ENCODE measurements at places on chromosomes 7 and 10.

GRCh38 chr10:91422915-91423314, 12.8 kb downstream of the HECTD2 start:
- DNase-seq = no peak

DNA sequence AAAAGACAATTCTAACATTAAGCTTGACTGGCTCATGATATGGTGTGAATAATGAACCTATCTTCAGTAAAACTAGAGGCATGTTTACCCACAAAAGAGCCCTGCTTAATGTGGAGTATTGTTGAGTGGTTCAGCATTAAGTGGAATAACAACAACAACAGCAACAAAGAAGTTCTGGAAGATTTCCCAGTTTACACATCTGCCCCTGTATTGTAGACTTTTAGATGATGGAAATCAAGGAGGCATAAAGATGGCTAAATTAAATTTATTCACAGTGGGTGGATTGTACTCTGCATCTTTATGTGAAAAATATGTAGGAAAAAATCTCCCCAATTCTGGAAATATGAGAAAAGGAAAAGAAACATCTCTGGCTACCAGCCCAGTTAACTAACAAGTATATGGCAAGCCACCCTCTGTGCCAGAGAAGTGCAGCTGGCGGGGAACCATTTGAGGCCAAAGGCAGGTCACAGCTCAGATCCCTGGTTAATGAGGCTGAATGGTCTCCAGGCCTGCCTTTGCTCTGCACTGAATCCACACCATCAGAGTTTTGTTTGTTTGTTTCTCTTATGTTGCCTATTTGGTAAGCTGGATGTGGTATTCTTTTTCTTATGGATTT, 186.0 kb downstream of the SEMA3D start:
- DNase-seq = no peak

DNA sequence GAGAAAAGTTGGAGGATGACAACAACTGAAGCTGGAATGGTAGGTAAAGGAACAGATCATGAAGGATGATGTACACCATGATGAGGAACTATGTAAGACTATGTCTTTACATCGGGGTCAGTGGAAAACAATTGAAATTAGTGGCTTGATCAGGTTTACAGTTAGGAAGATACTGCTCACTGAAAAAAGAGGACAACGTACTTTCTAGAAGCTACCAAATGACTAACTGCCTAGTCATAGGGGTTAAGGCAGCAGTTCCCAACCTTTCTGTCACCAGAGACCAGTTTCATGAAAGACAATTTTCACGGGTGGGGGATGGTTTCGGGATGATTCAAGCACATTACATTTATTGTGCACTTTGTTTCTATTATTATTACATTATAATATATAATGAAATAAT, 91.6 kb upstream of the ANKRD1 start:
- DNase-seq = no peak

- no peak for DNase-seq
Observed at GRCh38 chr10:132303361-132304115, 4.2 kb downstream of the STK32C start.

GRCh38 chr10:24518981-24519597, 204.6 kb downstream of the ARHGAP21 start:
- DNase-seq = peak; percentile 18

- peak; percentile 12 for DNase-seq
Observed at GRCh38 chr7:25496476-25497368, 268.4 kb upstream of the NPVF start.

DNA sequence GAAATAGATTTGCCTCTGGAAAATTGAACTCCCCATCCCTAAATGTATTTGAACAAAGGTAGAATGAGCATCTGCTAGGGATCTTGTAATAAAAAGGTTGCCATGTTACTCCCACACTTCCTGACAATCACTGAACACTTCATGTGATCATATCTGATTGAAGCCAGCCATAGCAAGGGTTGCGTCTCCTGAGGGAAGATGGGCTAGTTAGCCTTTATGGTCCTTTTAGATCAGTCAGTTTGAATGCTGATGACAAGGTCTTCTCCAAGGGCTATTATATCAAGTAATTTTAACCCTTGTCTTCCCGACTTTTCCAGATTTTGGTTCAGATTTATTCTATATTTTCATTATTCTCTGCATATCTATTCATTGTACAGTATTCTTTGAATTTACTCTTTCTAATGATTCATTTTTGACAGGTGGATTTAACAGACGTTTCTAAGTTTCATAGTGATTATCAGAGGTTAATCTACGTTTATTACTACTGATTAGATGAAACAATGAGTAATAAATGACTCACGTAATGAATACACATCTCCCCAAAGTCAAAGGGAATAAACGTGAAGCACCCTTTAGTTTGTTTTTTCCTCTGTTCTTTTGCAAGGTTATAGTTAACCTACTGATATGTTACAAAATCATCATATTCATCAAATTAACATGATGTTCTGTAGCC, 28.1 kb downstream of the CSGALNACT2 start:
- DNase-seq = no peak

DNA sequence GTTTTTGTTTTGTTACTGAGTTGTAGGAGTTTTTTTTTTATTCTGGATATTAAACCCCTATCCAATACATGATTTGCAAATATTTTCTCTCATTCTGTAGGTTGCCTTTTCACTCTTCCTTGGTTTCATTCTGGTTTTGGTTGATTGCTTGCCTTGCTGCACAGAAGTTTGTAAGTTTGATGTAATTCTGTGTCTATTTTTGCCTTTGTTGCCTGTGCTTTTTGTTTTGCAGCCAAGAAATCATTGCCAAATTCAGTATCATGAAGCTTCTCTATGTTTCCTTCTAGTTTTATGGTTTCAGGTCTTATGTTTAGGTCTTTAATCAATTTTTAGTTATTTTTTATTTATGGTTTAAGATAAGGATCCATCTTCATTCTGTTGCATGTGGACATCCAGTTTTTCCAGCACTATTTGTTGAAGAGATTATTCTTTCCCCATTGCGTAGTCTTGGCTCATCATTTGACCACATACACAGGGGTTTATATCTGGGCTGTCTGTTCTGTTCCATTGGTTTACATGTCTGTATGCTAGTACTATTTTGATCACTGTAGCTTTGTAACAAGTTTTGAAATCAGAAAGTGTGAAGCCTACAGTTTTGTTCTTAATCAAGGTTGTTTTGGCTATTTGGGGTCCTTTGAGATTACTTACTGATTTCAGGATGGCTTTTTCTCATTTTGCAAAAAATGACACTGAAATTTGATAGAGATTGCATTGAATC, 26.4 kb downstream of the BMPR1A start:
- no peak for DNase-seq

DNA sequence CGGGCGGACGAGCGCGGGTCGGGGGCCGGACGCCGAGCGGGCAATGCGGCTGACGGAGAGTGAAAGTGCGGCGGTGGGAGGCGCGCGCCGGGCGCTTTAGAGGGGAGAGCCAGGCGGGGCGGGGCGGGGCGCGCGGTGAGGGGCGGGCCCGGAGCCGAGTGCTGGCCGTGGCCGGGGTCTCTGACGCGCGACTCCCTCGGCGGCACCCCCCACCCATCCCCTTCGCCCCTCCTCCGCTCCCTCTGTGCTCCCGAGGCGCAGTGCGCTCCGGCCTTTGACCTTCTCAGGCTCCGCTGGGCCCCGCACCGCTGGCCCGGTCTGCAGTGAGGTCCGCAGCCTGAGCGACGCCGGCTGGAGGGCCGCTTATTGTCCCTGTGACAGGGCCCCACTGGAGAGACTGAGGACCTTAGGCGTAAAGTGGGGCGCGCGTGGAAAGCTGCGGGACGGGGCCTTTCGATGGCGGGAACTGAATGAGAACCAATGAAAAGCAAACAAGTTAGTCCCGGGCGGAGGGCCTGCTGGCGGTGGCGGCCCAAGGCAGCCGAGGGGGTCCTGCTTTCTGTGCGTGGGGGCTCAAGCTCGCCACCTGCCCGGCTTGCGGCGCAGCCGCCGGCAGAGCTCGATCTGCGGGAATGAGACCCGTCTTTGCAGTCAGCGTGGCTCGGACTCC, at the start of gene CXCL12:
CXCL12 (minus strand) TSS at position 72 of the 670 bp plus-strand sequence. CDS start 92 bp downstream, outside the sequence.
- no peak for DNase-seq

DNA sequence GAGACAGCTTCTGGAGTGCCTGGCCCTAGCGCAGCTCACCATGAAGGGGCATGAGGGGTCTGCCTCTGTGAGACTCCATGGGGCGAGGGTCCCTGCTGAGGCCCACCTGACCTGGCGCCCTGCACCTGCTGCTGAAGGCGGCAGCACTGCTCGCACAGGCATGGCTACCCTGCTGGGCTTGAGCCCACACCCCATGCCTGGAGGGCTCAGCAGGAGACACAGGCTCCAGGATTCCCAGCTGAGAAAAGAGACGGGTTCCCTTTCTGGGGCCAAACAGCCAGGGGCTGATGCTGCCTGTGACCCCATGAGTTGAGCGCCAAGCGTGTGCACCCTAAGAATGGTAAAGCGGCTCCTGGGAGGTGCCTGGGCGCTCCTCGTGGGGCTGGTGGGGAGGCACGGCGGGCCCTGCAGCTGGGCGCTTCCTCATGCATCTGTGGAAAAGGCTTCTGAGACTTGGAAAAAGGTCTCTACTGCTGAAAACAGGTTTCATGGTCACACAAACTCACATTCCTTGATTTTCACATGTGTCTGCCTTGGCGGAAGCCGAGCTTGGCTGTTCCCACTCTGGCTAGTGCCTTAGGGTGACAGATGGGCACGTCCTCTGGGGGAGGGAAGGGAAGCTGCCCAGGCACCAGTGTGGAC, 233.4 kb downstream of the ZMYND11 start:
- DNase-seq = no peak

DNA sequence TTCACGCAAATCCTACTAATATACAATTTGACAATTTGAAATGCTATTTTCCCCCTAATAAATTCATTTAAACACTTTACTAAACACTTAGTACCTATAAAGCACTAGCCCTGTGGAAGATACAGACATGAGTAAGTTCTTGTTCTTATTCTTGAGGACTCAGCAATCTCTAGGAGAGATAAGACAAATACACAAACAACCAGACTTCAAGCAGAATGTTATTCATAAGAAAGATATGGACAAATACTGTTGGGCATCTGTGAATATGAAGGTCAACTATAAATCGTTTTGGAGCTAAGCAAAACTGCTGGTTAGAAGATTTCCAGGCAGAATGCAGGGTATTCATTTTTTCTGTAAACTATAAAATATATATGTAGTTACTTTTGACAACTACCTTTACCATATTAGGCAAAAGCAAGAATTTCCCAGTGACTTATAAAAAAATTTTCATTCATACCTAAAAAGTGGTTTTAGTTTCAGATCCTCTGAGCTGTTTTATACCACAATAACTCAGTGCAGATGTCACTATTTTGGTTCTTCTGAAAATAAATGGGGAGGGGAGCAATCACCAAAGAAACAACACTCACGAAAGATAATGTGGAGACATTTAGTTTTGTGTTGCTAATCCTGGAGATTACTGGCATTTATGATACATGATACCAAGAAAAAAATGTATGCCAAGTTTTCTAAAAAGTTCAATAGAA, 3.8 kb downstream of the VPS41 start:
- no peak for DNase-seq

DNA sequence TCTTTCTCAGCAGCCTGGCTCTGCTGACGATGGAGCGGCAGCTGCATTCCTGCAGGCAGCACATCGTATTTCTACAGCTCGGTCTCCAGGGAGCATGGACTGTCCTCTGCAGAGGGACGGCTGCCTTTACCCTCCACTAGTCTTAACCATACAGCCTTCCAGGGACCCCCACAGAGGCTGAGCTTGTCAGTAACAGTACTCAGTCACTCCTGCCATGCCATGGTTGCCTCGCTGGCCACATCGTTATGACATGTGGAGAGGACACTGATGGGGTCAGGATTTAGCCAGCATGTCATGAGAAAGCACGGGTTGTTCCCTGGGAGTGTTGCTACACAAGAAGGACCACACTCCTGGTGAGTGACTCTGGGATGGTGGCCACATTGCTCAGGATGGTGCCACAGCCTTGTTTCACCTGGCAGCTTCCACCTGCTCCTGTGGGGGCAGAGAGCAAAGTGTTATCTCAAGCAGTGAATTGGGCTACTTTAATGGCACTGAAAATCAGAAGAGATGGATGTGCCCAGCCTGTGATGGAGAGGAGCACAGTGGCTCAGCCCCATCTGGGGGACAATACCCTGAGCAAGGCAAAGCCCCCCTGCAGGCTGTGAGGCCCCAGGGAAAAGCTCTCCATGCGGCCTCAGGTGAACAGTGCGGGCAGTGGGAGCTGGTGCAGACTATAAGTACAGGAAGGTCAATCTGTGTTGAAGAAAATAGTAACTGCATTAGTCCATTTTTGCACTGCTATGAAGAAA, 443.9 kb downstream of the TCERG1L start:
- DNase-seq = no peak

- DNase-seq = no peak
Observed at GRCh38 chr7:26375726-26376174, 84.1 kb downstream of the SNX10 start.

- no peak for DNase-seq
Observed at GRCh38 chr10:62643606-62644587, 160.6 kb upstream of the ADO start.

DNA sequence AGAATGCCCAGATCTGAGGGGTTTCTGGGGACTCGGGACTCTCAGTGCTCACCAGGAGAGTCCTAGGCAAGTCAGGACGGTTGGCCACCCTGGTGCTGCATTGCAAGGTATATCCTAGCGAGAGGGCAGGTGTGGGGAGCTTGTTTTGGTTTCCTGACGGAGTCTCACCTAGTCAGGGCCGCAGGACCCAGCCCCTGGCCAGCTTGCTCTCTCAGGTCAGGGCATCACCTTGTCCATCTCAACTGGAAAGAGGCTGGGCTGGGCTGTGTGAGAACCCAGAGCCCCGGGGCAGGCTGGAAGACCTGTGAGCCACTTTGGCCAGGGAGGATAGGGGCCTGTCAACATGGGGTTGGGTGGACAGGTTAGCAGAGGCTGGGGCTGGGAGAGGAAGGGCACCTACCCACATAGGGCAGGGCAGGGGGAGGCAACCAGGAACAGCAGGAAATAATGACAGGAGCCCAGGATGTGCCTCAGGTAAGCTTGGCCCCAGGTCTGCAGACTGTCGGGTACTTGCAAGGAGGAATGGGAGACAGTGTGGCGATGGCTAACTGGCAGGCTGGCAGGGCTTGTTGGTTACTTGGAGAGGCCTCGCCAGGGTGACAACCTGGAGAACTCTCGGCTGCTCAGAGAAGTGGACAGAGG, 31.5 kb downstream of the DNAJB12 start:
- no peak for DNase-seq

- no peak for DNase-seq
Observed at GRCh38 chr10:95655571-95656290, 780 bp downstream of the ALDH18A1 start.

DNA sequence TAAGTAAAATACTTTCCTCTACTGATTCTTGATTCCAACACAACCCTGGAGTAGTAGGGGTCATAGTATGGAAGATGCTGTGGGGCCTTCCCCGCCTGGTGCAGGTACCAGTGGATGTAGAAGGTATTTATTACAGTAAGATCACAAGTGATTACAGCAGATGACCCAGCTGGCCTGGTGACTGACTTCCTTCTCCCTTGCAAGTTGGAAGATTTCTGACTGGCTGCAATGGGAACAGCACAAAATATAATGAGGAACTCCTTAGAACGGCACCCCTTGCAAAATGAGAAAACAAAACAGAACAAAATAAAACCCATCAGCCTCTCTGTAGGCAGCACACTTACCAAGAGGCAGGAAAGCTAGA, 61.7 kb upstream of the TARP start:
- no peak for DNase-seq

All from CD4-positive, alpha-beta T cell treated with Interleukin-1 beta for 1 hour (primary cell).